CD4-positive, alpha-beta T cell treated with Interleukin-15 for 4 hours (primary cell): ENCODE measurements at places on chromosomes 2 and 18.

DNA sequence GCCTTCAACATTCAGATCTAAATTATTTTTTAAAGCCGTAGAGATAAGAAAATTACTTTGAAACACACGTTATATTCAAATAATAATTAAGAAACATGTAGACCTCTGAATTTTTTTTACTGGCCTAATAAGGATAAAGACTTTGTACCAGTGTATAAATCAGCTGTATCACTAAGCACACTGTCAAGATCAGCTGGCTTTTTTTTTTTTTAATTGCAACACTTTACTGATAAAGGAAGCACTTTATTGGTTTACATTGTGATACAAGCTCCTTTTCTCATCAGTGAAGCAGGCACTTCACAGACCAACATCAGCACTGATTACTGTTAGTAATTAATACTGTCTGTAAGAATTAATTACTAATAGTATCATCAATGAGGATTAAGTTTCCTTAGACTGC is 88.5 kb downstream of the RBBP8 start:
- no peak for DNase-seq

- no peak for DNase-seq
Measured at GRCh38 chr2:172843266-172843582, 107.6 kb downstream of the RAPGEF4 start.

DNA sequence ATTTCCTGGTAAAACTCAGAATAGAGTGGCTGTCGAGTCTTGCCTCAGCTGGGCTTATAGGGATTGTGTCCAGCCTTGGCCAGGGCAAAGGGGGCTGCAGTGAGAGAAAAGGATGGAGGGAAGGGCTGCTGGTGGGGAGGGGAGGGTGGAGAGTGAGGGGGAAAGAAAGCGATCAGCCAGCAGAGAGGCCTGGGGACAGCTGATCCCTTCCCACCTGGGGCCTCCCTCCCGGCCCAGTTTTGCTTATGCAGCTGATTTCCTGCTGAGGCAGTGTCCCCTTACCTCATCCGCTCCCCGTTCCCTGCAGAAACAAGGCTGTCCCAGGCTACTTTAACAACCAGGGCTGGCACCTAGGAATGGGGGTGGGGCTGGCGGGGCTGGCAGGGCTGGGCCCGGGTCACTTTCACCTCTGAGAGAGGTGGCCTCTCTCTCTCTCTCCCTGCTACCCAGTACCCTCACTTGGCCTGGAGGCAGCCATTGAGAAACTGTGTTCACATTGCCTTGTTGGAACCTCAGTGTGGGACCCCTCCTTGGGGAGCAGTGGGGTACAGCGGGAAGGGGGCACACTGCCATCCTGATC is 12.2 kb upstream of the GMPPA start:
- no peak for DNase-seq

DNA sequence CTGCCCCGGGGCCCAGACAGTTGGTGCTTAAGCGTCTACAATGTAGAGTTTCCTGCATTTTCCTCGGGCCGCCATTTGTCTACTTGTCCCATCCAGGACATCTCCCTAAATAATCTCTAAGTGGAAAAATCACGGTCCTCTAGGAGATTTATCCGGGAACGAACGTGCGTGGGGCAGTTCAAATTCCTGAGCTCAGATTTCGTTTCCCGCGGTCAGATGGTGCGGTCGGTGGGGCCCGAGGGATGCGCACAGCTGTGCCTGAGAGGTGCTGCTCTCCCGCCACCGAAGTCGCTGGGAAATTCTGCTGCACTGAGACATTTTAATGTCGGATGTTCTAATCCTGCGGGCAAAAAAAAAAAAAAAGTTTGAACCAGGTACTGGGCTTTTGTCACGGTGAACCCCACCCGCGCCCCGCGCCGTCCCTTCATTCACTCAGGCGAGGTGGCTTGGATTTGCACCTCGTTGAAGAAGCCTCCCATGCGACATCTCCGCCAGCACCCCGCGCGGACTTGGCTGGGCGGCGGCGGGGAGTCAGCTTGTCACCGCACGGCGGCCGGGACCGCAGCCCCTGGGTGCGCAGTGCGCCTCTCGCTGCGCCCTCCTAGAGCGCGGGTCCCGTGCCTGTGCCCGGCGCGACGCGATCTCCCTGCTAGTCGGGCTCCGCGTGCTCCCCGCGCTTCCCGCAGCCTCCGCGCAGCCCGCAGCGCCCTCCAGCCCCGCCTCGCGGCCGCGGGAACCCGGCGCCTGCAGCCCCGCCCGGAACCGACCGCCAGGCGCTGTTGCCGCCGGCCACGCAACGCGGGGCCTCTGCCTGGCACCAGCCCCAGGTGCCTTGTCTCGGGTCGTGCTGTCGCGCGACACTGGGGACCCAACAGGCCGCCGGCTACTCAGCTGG is 191.9 kb upstream of the TCF4 start:
- DNase-seq = no peak

- no peak for DNase-seq
Measured at GRCh38 chr2:108485253-108485652, 36.2 kb downstream of the GCC2 start.

DNA sequence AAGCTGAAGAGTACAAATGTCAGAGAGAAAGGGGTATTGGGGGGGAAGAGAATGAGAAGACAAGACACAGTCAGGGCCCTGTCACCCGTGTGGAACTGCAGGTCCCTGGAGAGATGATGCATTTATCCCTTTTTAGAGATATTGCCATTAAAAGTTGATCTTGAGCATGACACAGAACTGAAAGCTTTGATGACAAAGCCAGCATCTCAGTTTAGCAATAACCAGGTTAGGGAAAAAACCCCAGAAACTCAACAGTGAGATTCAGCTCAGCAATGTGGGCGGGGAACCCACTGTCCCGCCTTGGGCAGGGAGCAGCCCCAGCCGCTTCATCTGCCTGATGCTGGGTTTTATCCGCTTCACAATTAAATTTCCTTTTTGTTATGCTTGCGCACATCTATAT is 181.1 kb downstream of the NEDD4L start:
- DNase-seq = no peak

DNA sequence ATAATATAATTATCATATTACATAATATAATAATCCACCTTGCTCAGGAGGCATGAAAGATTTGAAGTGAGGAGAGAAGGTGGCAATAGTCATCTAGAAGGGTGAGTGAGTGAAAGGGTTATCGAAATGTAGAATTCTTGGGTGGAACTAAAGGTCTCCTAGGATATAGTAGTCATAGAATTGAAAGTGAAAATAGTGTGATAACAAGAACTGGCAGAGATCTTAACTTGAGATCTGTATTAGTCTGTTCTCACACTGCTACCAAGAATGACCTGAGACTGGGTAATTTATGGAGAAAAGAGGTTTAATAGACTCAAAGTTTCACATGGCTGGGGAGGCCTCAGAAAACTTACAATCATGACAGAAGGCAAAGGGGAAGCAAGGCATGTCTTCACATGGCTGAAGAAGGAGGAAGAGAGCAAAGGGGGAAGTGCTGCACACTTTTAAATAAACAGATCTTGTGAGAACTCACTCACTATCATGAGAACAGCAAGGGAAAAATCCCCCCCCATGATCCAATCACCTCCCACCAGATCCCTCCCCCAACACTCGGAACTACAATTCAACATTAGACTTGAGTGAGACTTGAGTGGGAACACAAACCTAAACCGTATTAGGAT is 351.5 kb downstream of the NR4A2 start:
- DNase-seq = no peak

DNA sequence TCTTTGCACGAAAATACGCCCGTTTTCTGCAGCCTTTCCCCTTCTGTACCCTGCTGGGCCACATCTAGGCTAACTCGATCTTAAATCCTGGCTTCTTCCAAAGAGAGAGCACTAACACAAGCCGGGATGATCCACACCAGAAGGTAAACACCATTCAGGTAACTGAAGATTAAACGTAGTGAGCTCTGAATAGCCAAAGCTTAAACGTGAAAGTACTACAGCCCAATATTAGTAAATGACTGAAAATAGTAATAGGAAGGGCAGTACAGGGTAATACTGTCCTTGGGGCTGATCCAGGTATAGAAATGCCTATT is 422 bp upstream of the MRPL53 start:
- no peak for DNase-seq

- DNase-seq = no peak
Measured at GRCh38 chr18:9969247-9969646, 55.4 kb downstream of the VAPA start.

- DNase-seq = peak; percentile 17
Measured at GRCh38 chr2:27627963-27628766, 647 bp downstream of the CCDC121 start.

DNA sequence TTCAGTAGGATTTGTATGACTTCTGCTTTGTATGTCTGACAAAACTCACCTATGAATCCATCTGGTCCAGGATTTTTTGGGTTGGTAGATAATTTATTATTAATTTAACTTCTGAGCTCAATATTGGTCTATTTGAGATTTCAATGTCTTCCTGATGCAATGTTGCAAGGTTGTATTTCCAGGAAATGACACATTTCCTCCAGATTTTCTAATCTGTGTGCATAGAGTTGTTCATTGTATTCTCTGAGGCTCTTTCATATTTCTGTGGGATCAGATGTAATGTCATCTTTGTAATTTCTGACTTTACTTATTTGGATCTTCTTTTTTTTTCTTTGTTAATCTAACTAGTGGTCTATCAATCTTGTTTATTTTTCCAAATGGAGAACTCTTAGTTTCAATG is 584.7 kb upstream of the SETBP1 start:
- DNase-seq = no peak

GRCh38 chr18:9737472-9738121 is 29.5 kb downstream of the RAB31 start:
- DNase-seq = no peak

- peak; percentile 11 for DNase-seq
Measured at GRCh38 chr2:11863103-11863502, 116.7 kb downstream of the LPIN1 start.

GRCh38 chr2:117714745-117715417 is 99.6 kb upstream of the DDX18 start:
- DNase-seq = no peak

DNA sequence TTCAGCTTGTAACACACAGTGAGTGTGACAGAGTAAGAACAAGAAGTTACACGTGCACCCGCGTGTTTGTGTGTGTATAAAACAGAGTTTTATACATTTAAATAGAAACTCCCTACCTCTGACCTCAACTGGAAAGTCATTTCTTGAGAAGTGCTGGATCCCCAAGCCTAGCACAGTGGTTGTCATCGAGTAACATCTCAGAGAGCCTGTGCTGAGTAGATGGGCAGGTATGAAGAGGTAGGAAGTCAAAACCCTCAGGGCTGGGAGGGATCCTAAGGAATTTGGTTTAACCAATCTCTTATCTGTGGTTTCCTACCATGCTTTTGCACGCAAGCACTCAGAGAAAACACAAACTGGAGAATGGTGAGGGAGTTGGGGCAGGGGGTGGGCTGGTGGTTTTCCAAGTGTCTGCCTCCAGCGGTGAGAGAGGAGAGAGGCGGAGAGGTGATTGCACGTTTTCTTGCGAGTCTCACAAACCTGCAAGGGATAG is 9.2 kb downstream of the ACOXL start:
- DNase-seq = no peak

- DNase-seq = no peak
Measured at GRCh38 chr2:108889907-108890306, 99.1 kb downstream of the EDAR start.

- DNase-seq = no peak
Measured at GRCh38 chr2:36408198-36408703, 52.7 kb downstream of the CRIM1 start.

DNA sequence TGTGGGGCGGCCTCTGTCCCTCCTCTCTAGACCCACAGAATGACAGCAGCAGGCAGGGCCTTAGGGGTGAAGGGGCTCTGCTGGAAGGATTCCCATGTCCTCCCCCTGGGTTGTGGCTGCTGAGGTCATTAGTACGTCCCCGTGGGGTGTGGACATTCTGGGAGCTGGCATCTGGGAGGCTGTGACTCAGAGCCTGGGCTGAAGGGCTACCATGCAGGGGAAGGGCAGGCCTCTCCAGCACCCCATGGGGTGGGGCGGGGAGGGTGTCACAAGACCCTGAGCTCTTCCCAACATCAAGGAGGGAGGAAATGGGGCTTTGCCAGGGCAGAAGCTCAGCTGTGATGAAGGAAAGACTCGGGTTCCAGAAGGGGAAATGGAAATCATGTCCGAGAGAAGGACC is 105.8 kb upstream of the SMAD2 start:
- DNase-seq = no peak

DNA sequence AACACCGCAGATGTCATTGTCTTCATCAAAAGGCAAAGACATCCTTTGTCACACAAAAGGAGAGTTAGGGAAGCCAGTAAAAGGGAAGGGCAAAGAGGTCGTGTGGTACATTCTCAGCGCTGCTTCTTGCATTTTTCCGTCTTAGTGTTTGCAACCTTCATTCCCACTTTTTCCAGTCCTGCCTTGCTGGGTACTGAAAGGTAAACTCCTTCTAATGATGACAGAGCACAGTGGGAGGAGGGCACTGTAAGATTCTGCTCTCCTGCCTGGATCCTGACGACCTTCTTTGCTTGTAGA is 424.3 kb upstream of the MEX3C start:
- DNase-seq = no peak

GRCh38 chr2:222196159-222196558 is 102.6 kb downstream of the PAX3 start:
- no peak for DNase-seq

GRCh38 chr2:55357927-55358326 is 61.7 kb downstream of the CCDC88A start:
- no peak for DNase-seq

GRCh38 chr2:39515273-39515896 is 78.3 kb upstream of the MAP4K3 start:
- DNase-seq = no peak

- no peak for DNase-seq
Measured at GRCh38 chr2:174740721-174741120, 23.6 kb downstream of the CHRNA1 start.

DNA sequence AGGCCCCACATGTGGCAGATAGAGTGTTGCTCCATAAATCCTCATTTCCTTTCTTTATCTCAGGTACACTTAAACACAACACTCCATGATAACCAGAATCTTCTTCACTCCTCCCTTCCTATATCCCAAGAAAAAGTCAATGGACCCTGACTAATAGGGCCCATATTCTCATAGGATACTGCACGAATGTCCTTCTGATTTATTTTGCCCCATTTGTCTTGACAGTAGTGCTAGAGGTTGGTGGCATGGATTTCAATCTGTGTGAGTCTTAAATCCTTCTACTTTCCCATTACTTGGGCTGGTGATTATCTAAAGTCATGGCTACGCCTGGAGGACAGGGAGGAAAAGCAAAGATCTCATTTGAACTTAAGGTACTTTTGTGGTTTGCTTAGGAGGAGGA is 156.0 kb downstream of the ACOXL start:
- DNase-seq = no peak

- DNase-seq = no peak
Measured at GRCh38 chr2:203713381-203713780, 6.9 kb downstream of the CD28 start.

DNA sequence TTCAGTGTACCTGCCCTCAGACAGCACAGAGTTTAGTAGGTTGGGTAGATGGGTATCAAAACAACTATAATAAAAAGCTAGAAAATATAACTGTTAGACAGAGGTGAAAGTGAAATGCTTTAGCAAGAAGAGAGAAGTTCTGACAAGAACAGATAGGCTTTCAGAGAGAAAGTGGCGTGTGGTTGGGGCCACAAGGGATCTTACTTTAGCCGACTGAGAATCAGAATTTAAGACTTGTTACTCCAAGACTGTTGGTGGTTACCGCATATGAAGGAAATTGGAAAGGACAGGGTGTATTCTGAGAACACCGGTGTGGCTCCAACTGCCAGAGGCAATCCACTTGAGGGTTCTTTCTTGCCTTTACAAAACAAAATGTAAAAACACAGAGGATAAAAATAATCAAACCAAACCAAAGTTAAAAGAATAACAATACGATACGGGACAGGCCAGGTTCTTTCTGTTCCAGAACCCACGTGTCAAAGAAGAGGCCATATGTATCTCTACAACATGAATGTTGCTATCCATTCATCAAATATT is 44.4 kb upstream of the AGPS start:
- DNase-seq = no peak
